ENCODE measurements at places on chromosomes 5 and 9.

- no peak for DNase-seq
Observed at GRCh38 chr9:125507226-125507625, 199.8 kb downstream of the MAPKAP1 start.

GRCh38 chr9:133779516-133780403, 41.6 kb upstream of the SARDH start:
- DNase-seq: no peak

- no peak for DNase-seq
Observed at GRCh38 chr5:60927450-60927849, 17.4 kb downstream of the ERCC8 start.

GRCh38 chr5:2333291-2333690, 418.2 kb downstream of the IRX2 start:
- no peak for DNase-seq

DNA sequence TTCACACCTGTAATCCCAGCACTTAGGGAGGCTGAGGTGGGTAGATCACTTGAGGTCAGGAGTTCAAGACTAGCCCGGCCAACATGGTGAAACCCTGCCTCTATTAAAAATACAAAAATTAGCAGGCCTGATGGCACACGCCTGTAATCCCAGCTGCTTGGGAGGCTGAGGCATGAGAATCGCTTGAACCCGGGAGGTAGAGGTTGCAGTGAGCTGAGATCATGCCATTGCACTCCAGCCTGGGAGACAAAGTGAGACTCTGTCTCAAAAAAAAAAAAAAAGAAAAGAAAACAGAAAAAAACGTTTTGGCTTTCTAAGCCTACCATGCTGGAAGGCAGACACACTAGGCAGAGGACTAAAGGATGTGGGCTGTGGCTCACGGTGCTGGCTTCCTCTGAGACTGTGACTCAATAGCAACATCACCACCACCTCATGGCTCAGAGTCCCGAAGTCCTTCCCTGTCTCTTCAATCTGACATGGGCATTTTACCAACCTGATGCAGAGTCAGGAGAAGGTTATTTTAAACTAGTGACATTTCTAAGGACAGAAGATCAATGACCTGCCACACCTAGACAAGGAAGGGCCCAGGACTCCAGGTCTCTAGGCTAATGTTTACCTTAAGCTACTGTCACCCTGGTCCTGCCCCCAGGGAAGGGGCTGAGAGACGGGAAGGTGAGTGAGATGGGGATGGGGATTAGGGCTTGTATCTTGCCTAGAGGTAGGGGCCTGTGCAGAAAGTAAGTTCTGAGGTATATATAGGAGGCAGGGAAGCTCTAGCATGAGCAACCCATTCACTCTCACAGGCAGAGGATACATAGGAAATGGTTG, 3.7 kb downstream of the ECSCR start:
- DNase-seq: peak; percentile 59

DNA sequence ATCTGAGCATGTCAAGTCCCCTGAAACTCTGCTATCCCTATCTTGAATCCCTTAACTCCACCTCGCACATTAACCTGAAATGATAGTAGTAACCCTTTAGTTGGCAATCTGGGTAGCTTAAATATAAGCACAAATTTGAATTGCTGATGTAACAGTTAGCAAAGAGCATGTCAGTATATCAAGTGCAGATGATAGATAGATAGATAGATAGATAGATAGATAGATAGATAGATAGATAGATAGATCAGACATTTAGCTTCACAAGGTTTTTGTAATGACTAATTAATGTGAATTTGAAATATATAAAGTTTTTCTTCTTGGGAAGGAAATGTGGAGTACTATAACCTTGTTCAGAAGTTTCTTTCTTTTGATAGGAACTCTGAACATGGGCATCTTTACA, 30.4 kb upstream of the KIF2A start:
- no peak for DNase-seq

DNA sequence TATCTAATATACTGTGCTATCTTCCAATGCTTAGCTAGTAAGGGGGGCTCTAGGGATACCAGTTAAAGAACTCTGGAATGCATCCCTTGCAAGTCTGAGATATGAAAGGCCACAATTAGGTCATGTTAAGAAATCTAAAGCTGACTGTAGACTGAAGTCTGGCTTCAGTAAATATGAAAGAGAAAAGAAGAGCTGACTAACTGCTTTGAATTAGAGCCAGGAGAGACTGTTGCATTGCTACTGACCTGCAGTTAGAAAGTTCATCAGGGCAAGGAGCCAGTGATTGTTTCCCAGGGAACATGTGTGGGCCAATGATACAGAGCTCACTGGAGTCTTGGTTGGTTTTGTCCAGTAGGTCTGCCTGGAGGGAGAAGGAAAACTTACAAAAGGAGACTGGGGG, 472.1 kb upstream of the TNC start:
- DNase-seq: no peak

- no peak for DNase-seq
Observed at GRCh38 chr5:33688066-33688465, 203.7 kb downstream of the ADAMTS12 start.

GRCh38 chr5:80093796-80094195, 58.6 kb downstream of the THBS4 start:
- no peak for DNase-seq

- no peak for DNase-seq
Observed at GRCh38 chr9:20781092-20781491, 97.0 kb downstream of the FOCAD start.

GRCh38 chr5:59798862-59799667, 94.5 kb downstream of the PDE4D start:
- no peak for DNase-seq

- DNase-seq: no peak
Observed at GRCh38 chr9:87786423-87786822, 60.5 kb downstream of the CTSL start.

DNA sequence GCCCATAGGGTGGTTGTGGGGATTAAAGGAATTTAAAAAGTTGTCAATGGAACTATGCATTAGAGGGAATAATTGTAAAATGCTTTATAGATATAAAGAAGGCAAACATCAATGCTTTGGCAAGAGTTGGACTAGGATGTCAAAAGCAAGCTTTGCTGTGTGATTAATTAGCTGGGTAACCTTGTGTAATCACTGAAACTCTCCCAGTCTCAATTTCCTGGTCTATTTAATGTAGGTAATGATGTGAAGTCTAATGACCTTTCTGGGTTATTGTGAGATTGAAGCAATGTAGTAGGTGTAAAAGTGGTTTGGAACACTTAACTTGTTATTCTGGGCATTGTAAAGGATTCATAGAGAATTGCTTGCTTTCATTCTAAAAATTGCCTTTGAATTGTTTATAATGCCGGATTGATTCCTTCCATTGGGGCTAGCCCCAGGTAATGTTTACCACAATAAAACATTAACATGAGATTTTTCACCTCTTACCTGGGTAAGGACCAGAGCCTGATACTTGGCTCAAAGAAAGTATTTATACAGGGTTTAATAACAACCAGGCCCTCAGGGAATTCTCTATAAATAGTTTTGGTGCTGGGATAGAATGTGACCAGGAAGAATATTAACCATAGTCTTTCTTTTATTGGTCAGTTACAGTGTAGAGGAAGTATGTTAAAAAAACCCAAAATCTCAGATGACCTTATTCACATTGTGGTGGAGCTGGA, 30.0 kb upstream of the CLINT1 start:
- no peak for DNase-seq

GRCh38 chr5:179223961-179224360, 121.3 kb downstream of the ADAMTS2 start:
- DNase-seq: no peak

GRCh38 chr5:143514616-143515335, 111.3 kb upstream of the NR3C1 start:
- DNase-seq: no peak

DNA sequence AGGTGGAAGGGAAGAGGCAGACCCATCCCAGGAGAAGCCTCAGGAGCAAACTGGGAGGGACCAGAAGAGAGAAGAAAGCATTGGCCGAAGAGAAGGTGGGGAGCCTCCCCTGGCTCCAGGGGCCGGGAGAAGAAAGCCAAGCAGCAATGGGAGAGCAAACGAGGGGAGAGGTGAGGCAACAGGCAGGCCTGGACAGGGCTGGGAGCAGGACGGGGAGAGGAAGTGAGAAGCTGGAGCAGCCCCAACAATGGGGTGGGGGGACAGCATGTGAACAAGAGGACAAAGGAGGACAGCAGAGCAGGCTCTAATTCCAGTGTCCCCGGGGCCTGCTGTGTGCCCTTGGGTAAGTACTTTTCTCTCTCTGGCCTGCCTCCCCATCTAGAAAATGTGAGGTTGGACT, 115.3 kb downstream of the PSD2 start:
- no peak for DNase-seq

GRCh38 chr9:5543875-5544702, 33.8 kb downstream of the PDCD1LG2 start:
- DNase-seq: no peak

GRCh38 chr5:114369680-114370417, 8.0 kb downstream of the KCNN2 start:
- DNase-seq: no peak

DNA sequence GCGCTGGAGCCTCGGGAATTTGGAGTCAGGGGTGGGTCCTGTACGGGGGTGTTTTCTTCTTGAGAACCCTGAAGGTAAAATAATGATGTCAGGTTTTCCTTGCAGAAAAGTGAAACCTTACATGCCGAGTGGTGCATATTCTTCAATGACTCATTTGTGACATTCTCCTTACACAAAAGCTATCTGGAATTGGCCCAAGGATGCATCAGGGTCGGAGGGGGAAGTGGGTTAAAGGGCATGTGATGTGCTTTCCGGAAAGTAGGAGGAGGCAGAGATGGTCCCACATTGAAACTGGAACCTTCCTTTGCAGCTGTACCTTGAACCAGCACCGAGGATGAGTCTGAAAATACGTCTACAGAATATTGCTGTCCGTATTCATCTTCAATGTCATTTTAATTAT, 411.2 kb upstream of the IRX4 start:
- DNase-seq: no peak

- DNase-seq: peak; percentile 47
Observed at GRCh38 chr9:97038611-97039513, at the start of gene CTSV. TSS of gene CTSV (minus strand) at chr9:97039142. CDS start at chr9:97038043, 1,099 bp downstream.

DNA sequence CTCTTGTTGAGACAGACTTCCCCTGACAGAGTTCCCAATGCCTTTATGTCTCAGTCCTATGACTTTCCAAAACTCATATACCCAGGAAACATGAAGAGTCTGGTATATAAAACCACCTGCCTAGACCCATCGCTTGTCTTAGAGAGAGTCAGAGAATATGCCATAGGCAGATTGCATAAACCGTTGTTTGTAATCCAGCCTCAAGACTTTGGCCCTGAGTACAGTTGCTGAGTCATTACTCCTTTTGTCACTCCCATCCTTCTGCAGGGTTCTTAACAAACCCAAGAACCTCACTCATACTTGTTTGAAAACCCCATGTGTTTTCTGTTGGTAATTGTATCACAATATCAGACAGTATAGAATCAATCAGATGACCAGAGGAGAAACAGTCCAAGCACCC, 616.3 kb downstream of the SLCO4C1 start:
- DNase-seq: no peak

DNA sequence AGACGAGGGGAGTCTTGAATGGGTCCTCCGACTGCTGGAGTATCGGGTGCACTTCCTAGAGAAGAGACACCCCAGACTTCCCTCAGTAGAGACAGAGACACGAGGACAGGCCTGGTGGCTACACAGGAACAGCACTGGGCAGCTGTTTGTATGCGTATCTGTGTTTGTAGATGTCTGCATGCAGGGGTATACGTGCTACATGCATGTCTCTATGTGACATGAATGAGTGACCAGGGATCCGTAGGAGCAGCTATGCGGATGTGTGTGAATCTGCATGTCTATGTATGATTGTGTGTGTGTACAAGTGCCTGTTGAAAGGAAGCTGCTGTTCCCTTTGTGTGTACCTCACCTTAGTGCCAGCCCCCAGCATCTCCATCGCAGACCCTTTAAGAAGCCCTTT, 31.2 kb downstream of the CNTFR start:
- no peak for DNase-seq

DNA sequence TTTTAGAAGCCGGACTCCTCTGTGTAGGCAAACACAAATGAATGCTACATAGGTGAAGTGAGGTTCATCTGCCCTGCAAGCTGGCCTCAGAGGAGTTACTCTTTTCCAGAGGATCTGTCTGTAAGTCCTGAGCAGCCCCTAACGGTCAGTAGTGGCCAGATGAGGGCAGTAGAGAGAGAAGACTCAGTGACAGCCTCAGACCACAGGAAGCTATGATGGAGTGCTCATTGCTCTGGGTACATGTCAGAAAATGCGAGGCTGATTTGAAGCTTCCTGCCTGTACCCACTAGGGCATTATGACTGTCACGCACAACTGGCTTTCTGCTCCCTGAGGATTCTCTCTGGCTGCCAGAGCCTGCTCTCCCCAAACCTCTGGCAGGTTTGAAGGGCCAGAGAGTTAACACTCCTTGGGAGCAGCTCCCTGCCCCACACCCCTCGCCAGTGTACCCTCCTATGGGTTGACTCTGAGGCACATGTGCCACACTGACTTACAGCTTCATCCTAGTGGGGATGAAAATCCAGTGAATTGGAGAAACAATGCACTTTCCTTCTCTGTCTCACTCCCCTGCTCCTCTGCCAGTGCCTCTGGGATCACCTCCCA, 141.5 kb downstream of the GABRG2 start:
- no peak for DNase-seq

GRCh38 chr5:178236126-178236525, 3.5 kb upstream of the PHYKPL start:
- DNase-seq: no peak

GRCh38 chr5:88145221-88145610, 123.4 kb downstream of the TMEM161B start:
- DNase-seq: no peak

- DNase-seq: no peak
Observed at GRCh38 chr5:58135571-58136335, 324.1 kb downstream of the PLK2 start.

DNA sequence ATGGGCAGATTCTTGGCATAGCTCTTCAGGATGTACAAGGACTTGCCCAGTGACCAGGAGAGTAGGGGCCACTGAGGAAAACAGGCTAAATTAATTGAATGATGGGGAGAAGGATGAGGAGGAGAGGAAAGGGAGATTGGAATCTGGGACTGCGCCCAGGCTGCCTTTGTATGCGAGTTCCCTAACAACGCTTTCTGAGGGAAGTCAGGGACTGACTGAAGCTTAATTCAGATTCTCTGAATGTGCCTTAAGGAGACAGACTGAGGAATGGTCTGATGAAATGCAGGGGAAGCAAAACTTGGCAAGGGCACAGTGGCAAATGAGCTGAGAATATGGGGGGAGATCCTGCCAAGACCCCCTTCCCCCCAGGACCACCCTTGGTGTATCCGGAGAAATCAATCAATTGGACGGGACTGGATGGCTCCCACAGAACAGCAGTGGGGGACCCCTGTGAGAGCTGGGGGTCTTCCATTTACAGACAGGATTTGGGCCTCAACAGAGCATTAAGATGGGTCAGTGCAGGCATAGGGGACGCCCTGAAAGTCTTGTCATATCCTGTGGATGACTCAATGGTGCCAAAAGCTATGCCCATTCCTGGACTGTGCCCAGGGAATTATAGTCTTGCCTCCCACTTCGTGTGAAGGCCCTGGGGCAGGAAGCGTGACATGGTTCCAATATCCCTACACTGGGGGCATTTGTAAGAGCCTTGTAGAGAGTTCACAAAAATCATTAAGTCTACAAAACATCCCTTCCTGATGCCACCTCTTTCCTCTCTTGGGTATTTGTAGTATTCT, 215.5 kb upstream of the TNC start:
- no peak for DNase-seq

- no peak for DNase-seq
Observed at GRCh38 chr9:128150594-128151308, 1.5 kb downstream of the LCN2 start.

Measured in activated T-cell treated with anti-CD3 and anti-CD28 coated beads for 1 hour (primary cell).